ENCODE measurements at places on chromosomes 11 and 22.

GRCh38 chr22:26712158-26712557 is 54.8 kb downstream of the MIAT start:
- DNase-seq: no peak

DNA sequence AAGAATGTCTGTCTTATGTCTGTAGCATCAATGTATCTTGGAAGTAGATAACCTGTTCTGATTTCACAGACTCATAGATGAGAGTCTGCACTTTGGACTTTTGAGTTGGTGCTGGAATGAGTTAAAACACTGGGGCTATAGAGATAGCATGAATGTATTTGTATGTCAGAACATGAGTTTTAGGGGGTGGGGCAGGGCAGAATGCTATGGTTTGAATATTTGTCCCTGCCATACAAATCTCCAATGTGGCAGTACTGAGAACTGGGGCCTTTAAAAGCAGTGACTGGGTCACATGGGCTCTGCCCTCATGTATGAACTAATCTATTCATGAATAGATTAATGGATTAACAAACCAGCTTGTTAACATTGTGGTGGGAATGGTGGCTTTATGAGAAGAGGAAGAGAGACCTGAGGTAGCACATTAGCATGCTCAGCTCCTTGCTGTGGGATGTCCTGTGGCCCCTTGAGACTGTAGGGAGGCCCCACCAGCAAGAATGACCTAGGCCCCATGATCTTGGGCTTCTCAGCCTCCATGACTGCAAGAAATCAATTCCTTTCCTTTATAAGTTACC is 15.5 kb upstream of the OR52K1 start:
- no peak for DNase-seq

- DNase-seq: no peak
Observed at GRCh38 chr11:69671734-69672465, 3.3 kb downstream of the LTO1 start.

DNA sequence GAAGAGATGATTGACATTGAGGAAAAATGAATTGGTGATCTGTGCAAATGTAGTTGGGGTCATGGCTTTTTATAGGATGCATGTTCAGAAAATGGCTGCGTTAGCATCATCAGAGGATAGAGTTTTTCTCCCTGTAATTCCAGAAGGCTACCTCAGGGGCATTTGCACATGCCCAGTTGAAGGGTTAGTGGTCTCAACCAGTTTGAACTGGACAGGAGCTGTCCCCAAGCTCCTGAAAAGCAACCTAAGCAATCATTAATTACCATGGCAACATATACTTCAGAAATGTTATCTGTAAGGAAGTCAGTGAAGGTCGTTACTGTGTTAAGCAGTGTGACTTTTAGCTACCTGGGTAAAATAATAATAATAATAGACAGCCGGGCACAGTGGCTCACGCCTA is 29.3 kb downstream of the TUG1 start:
- no peak for DNase-seq

DNA sequence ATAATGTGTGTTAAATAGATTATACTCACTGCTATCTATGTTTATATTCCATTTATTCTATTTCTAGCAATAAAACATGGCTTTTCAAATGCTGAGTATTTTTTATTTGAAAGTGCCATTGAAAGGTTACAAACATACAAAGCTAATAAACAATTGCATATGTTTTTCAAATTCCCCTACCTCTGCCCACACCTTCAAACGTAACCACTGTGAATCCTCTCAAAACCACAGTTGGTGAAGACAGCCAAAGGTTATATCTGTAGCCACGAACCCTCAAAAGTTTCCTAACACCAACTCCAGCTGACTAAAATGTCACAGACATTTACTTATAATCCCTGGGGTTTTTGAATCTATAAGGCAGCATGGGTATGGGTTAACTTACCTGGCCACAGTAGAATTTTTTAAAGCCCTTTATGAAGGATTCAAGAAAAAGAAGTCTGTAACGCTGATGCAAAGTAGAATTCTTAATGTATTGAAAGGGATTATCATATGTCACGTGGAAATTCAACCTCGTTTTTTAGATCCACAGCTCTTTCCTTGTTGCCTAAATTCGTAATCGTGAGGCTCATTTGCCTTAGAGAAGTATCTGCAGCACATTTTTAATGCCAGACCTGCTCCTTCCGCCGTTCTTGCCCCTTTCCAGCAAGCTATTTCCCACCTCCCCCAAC is 122.5 kb upstream of the ZC3H12C start:
- no peak for DNase-seq

GRCh38 chr11:19701421-19701820 is 11.2 kb upstream of the NAV2 start:
- DNase-seq: no peak

GRCh38 chr22:44142421-44143104 is 38.2 kb upstream of the PARVG start:
- no peak for DNase-seq

DNA sequence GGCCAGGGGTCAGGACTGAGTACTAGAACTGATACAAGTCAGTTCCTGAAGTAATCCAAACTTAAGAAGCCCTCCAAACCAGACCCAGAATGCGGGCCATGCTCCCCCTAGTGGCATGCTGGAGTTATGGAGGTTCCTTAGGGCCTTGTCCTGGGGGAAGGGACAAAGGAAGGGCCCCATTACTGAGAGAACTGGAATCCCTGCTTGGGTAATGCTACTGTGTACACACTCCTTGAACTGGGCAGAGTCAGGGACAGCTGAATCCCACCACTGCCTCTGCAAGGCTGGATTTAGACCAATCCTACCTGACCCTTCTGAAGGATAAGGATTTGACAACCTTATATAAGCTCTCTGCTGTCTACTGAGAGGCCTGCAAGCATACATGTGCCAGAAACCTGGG is 97.3 kb upstream of the AKIP1 start:
- no peak for DNase-seq

All from stimulated activated CD8-positive, alpha-beta memory T cell treated with anti-CD3 and anti-CD28 coated beads, Interleukin-15, amount 100 ng/mL, for 4 hours (primary cell).